ENCODE measurements at places on chromosomes 1 and 21.

DNA sequence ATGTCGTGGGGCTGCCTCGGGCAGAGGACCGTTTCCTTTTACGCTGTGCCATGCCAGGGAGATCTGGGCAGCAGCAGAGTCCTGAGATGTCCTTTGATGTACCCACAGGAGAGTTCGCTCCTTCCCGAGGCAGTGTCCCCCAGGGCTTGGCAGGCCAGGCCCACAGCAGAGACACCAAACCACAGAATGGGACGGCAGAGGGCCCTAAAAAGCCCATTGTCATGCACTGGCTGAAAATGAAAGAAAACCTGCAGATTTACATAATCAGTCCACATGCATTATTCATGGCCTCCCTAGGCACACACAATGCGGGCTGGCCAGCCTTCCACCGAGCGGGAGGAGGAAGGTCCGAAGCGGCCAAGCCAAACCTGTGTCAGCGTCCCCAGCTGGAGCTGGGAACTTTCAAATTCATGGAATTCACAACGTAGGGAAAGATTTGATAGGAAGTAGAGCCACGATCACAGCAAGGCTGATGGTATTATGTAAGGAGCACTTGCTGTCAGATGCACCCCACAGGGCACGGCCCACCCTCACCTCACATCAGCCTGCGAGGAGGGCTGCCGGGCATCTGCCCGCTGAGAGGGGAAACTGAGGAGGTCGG, 25.3 kb upstream of the EFHD2 start:
- DNase-seq, result no peak

DNA sequence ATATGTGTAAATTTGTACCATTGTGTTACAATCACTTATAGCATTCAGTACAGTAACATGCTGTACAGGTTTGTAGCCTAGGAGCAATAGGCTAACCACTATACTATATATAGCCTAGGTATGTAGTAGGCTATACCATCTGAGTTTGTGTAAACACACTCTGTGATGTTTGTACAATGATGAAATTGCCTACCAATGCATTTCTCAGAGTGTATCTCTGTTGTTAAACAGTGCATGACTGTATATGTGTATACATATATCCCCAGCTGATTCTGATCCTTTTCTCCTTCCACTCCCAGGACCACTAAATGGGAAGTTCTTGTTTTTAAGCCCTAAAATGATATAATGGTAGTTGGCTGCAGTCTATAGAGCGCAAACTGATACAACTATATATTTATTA, 7.8 kb downstream of the GNPAT start:
- DNase-seq, result no peak

DNA sequence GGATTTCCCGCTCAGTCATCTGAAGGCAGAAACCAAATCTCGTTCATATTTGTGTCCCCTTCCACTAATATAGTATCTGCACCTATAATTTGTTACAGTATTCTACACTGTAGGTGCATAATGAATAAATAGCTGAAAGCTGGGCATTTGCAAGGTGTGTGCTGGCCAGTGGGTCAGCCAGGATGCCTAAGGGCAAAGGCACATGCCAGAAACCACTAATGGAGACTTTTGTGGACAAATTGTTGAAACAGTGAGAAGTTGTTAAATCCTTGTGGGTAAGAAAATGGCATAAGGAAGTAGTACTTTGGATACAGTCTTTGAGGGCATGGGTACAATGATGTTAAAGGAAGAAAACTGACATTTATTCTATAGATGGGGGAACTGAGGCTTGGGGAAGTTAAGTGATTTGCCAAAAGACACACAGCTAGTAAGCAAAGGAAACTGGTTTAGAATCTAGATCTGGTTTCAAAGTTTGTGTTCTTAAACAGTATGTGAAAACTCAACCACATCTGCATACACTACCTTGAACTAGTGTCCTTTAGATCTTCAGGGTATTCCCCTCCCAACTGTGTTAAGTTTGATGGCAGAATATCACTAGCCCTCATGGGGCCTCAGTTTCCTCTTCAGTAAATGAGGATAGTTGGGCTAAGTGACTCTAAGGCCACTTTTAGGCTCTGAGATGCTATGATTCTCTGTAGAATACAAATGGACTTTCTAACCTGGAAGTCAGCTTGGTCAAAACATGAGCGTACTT, 26.5 kb upstream of the LRRC8C start:
- DNase-seq, result no peak

GRCh38 chr1:11594625-11595024, 59.6 kb downstream of the FBXO2 start:
- DNase-seq, result no peak

DNA sequence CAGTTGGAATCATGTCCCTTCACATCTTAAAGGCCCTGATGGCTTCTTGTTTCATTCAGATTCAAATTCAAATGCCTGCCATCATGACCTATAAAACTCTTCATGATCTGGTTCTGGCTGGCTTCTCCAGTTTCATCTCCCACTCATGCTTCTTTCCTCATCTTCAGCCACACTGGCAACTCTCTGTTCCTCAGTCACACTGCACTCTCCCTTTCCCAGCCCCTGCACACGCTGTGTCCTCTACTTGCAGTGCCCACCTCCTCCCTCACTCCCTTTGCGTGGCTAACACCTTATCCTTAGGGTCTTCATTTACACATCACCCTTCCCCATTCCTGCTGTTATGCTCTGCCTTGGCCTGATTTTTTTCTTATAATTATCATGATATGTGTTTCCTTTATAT, 120.6 kb upstream of the LMO4 start:
- no peak for DNase-seq

DNA sequence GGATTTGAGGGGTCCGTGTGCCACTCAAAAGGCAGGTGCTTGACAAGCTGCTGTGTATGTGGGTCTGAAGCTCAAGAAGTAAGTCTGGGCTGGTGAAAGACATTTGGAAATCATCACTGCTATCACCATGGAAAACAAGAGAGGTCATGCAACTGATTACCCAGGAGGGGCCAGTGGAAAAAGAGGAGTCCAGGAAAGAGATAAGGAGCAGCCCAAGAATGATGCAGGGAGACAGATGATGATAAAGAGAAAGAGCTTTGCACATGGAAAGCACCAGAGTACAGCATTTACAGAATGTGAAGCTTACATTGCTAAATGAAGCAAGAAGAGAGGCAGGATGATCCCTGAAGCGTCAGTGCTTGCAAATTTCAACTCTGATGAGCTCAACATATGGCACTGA, 203.2 kb downstream of the SETD4 start:
- DNase-seq, result no peak

DNA sequence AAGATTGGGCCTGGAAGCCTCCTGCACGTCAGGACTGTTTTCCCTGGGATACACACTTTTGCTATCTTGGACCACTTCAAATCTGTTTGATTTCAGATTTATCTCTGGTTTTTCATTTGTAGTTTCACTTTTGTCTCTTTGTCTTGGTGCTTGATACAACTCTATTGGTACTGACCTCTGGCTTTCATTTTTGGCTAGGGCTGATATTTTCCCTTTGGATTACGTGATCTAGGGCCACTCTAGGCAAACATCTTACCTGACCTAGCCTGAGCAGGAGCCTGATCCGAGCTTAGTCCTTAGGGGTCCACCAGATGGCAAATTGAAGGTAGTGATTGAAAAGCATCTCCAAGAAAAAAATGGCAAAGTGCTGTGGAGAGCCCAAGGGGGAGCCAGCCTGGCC, 39.6 kb downstream of the ZBTB18 start:
- no peak for DNase-seq

DNA sequence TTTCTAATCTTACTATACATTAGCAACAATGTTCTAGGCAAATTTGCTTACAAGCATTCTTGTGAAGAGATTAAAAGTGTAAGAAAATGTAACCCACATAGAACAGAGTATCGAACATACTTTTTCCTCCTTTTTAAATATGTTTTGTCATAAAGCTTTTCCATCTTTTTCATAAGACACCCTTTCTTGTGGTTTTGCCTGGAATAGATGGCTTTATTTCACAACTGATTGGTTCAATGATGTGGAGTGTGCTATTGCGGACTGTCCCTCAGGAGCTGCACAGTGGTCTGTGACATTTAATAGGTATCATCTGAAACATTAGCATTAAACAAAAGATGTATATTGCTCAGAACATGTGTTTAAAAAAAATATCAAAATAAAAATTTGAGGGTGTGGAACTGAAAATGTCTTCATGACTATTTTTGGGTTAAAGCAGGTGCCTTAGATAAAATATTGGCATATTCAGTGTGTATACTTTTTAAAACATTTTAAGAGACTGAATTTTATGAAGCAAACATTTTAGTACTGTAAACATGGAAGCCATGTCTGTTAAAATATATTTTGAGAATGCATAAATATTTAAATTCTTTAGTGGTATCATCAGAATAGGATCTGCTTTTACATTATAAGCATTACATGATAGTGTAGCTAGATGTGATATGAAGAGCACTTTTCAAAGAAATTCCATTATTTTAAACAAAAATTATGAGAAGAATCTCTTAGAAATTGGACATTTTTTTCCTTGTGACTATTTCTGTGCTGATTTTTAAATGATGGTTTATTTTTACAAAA, 48.3 kb upstream of the C1orf146 start:
- no peak for DNase-seq

- no peak for DNase-seq
Measured at GRCh38 chr1:119372503-119373086, 4.0 kb downstream of the HAO2 start.

DNA sequence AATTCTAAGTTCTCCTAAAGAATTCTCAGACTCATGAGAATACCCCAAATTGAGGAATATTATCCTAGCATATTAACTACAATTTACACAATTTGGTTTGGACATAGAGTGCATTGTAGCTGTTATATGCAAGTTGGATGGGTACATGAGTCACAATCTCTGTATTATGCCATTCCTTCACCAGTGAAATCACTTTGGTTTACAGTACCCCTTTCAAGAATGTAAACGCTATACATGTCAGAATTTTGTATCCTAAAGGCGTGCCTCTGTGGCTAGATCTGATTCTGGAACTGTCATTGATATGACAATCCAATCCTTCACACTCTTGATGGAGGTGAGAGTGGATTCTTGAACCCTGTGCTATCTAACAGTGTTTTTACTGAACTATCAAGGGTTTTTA, 6.7 kb upstream of the IL10RB start:
- no peak for DNase-seq

DNA sequence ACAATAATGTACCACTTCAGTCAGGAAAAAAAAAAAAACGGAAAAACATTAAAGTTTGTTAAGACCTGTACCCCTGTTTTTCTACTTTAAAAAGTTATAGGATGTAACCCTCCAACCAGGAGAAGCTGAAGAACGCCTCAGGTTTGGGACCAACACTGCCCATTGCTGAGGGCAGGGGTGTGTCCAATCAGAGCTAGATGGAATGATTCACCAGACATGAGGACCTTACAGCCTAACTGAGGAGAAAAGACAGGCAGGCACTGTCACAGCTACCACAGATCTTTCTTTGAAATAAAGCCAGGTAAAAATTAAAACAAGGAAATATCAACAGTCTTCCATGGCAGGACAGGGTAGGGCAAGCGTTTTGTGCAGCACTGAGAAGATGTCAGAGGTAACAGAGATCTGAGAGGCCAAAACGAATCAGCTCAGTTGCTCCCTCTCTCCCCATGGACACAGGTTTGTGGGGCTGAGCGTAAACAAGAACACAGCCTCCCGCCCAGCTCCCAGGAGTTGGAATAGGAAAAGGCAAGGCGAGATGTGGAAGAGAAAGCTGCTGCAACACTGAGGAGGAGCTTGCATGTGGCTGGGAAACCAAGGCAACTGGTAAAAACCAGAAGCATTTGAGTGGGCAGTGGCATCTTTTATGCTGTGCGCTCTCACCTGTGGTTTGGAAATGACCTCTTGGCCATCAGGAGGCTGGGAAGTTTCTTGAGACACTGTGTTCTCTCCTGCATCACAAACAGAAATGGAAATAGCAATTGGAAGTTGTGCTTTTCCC, 34.0 kb downstream of the SEC16B start:
- no peak for DNase-seq

DNA sequence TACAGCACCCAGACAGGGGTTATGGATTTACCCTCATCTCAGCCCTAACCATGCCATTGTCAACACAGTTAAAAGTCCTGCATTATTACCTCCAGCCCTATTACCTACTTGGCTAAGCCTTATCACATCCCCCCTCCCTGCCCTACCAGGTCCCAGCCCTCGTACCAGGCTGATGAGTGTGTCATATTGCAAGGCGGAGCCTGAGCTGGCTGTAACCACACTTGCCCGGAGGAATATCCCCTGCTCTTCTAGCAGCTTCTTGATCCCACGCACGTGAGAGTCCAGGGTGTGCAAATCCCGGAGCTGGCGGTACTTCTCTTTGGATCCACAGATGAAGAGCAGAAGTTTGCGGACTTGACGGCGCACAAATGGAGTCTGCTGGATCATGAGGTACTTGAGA, 87.4 kb downstream of the UBR4 start:
- no peak for DNase-seq

DNA sequence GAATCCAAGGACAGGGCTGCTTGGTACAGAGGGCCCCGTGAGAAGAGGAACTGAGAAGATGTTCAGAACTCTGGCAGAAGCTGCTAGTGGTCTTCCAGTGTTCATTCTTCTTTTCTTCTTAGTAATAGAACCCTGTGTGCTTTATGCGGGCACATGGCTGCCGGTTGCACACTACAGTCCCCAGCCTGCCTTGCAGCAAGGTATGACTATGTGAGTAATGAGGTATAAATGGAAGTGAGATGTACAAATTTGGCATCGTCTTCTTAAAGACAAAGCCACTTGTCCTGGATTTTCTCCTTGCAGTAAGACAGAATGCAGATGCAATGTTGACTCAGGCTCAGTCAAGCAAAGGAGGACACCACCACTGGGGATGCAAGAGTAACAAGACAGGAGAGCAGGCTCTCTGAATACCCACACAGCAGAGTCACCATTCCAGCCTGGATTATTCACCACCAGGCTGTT, 15.0 kb upstream of the ATP1B1 start:
- no peak for DNase-seq

DNA sequence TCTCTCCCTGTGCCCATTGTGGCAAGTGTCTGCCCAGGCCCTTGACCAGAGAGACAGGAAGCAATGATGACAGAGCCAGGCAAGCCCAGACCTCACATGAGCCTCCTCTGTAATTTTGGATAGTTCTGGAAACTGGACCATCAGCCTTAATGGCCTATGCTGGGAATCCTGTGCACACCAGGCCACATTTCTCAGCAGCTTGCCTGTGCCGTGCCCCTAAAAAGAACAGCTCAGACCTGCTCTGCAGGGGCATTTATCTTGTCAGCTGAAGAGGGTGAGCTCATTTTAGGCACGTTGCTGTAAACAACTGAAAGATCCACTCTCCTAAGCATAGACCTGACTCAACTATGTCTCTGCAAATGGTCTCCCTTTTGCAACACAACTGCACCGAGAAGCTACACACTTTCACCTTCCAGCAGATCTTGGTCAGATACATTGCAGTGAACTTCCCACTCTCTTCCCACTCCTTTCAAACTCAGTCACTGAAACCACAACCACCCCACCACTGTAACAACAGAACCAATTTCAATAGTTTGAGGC, 53.5 kb upstream of the BACH1 start:
- DNase-seq, result no peak

DNA sequence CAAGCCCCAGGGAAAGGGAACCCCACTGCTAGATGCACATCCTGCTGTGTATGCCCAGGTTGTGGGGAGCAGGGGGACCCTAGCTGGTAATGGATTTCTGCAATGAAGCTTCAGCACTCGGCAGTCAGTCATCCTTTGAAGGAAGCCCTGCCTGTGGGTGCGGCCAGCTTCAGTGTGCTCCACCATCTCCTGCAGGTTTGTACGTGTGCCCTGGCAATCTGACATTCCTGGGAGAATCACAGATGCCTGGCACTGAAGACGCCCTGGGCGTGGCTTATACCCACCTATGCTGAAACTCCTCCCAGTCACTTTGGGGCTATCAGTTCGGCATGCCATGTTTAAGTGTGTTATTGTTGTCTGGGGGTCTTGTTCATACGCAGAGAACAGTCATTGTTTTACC, 6.8 kb downstream of the SPRR5 start:
- DNase-seq, result no peak
